ENCODE measurements at places on chromosomes 5 and 9.

GRCh38 chr5:10018201-10019069 lies 231.3 kb downstream of the ATPSCKMT start:
- no peak for DNase-seq

GRCh38 chr5:74500110-74500917 lies 140.2 kb downstream of the ENC1 start:
- no peak for DNase-seq

DNA sequence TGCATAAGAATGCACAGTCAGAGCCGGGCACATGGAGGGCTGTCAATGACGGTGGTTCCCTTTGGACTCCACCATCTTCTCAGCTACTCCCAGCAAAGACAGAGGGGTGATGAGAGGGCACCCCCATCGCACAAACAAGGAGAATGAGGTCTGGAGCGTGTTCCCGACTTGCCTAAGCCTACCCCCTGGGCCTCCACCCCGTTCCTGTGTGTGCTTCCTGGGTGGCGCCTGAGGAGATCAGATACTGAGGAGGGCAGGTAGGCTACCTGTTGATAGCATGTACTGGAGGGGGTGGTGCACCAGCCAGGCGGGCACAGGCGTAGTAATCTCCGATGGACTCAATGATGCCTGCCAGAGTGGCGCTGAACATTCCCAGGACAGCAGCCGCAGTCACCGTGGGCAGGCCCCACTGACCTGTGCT lies 4.1 kb downstream of the SLC23A1 start:
- DNase-seq: no peak

DNA sequence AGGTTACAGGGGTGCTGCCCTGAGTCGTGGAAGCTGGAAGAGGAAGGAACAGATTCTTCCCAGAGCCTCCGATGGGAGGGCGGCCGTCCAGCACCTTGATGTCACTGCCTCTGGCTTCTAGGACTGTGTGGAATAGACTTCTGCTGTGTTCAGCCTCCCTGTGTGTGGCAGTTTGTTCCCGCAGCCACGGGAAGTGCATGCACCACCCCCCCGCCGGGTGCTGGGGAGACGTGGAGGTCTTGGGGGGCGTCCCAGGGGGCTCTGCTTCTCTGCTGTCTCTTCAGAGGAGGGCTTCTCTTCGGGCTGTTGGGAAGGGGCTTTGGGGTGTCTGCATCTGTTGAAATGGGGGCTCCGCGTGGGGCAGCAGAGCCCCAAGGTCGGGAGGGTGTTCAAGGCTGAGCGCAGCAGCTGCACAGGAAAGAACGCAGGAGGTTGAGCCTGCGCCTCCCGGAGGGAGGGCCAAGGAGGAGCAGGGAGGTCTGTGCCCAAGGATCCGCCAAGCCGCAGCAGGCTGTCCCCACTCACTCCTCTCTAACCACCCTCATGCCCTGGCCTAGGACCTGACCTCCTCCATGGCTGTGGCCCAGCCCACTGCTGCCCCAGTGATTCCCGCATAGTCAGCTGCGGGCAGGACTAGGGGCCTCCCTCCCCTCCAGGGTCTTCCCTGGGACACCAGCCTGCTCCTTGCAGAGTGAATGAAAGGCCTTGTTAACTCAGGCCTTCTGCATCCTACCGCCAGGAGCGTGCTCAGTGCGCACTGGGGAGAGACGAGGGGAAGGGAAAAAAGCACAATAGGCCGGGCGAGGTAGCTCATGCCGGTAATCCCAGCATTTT lies 45.0 kb downstream of the ROPN1L start:
- DNase-seq: no peak

GRCh38 chr5:154410786-154411185 lies 35.0 kb upstream of the SAP30L start:
- no peak for DNase-seq

DNA sequence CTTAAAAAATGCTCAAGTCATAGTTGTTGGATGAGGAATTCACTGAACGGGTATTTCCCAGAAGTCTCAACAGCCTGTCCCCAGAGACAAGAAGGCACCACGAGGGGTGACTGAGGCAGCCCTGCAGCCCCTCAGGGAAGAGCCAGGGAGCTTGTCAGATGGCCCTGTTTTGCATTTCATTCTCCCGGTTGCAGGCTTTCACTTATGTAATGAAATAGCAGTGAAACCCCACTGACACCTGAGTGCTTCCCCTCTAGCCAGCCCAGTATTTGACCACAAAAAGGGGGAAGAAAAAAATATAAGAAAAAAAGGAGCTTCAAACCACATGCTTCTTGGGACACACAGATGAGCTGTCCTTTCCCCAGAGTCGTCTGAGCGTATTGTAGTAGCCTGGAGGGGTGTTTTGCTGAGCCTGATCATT lies 75.3 kb upstream of the IL12B start:
- no peak for DNase-seq

DNA sequence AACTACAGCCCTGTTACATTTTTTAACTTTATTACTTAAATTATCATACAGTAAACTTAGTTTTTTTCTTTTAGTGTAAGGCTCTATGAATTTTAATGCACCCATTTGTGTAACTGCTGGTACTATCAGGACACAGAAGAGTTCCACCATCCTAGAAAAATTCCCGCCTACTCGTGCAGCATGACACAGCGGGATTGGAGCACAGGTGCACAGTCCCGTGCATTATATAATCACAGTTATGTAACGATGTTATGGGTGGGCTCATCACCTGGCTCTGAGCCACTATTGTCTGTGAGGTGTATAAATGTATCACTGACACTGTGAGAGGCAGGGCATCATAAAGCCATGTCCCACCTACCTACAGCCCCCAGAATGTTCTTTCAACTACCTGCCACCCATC lies 80.7 kb downstream of the DRD1 start:
- DNase-seq: no peak

- no peak for DNase-seq
Measured at GRCh38 chr5:129917224-129917623, 13.0 kb downstream of the CHSY3 start.

DNA sequence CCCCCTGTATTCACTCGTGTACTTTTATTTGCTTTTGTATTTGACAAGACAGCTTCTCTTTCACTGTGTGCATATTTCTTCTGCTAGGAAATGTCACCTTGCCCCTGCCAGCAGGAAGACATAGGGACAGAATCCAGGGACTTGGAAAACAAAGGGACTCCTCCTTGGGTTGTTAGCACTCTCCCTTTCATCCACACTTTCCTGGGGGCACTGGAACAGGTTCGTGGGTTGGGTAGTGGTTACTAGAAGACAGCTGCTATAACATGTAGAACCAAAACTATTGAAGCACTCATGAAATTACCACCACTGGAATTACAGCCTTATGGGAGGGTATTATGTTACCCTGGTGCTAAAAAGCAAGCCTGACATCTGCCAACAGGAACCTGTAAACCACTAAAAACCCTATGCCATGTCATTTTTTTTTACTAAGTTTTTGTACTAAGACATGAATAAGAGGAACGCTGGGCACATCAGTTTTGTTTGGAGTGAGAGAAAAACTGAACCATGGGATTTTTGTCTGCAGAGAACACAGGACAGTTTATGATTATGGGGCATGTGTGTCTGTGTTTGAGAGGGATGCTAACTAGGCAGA lies 4.7 kb upstream of the CCL28 start:
- DNase-seq: no peak

Data from stimulated activated CD4-positive, alpha-beta T cell treated with anti-CD3 and anti-CD28 coated beads, Interleukin-1b, Interleukin-23, amount 100 ng/mL, for 1 hour (primary cell).